ENCODE measurements at places on chromosomes 7 and 10.

GRCh38 chr10:93410697-93411348, 71.3 kb downstream of the MYOF start:
- no peak for DNase-seq

DNA sequence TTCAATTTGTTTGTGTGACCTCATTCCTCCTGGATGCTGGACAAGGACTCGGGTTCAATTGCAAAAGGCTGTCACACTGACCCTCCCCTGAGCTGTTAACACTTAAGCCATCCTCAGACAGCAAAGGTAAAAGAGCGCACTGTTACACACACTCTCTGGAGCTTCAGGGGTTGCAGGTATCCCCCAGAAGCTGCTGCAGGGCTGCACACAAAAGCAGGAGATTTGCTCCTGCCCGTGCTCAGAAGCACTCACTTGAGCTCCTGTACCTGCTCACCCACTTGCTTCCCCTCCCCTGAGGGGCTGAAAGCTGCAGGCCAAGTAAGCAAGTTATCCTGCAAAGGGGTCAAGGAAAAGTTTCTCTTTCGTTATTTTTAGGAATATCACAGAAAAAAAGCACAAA, 886.2 kb upstream of the ZWINT start:
- DNase-seq = no peak

DNA sequence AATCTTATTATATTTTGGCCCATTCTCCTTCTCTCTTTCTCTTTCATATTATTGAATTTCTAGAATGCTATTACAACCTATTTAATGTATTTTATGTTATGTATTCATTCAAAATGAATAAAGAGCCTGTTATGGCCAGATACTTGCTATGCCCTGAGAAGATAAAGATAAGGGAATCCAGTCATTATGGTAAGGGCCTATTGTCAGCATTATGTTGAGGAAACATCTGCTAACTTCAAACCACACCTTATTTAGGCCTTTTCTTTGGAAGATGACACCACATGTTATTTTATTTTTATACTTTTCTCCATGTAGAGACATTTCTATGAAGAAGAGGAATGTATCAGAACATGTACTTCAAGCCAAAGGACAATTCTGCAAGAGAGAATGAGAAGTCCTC, 60.5 kb upstream of the MPP7 start:
- DNase-seq = no peak

GRCh38 chr7:45578467-45578866, 4.3 kb downstream of the ADCY1 start:
- no peak for DNase-seq

DNA sequence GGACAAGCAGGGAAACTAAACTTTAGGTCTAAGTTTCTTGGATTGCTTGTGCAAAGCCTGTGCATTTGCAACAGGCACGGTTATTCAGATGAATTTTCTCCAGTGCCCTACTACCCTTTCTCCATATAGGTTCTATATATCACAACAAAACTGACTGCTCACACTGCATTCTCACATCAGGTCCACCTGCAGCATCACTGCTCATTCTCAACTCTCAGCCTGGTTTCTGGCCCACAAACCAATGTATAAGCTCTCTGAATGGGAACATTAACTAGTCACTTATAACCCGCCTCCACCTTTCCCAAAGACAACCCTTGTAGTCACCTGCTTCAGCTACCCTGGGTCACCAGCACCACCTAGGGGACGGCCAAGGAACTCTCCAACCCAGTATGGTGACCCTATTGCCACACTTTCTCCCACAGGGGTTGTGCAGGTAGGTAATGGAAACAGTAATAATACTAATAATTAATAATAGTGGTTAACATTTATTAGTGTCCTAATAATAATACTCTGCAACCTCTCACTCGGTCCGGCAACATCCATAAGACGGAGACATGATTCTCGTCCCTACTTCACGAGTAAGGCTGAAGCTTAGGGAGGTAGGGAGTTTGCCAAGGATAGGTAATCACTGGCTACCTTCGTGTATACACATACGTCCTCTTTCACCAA, 97.3 kb downstream of the CLEC2L start:
- DNase-seq = peak; percentile 51

- DNase-seq = no peak
Measured at GRCh38 chr7:40572810-40573465, 438.1 kb downstream of the SUGCT start.

DNA sequence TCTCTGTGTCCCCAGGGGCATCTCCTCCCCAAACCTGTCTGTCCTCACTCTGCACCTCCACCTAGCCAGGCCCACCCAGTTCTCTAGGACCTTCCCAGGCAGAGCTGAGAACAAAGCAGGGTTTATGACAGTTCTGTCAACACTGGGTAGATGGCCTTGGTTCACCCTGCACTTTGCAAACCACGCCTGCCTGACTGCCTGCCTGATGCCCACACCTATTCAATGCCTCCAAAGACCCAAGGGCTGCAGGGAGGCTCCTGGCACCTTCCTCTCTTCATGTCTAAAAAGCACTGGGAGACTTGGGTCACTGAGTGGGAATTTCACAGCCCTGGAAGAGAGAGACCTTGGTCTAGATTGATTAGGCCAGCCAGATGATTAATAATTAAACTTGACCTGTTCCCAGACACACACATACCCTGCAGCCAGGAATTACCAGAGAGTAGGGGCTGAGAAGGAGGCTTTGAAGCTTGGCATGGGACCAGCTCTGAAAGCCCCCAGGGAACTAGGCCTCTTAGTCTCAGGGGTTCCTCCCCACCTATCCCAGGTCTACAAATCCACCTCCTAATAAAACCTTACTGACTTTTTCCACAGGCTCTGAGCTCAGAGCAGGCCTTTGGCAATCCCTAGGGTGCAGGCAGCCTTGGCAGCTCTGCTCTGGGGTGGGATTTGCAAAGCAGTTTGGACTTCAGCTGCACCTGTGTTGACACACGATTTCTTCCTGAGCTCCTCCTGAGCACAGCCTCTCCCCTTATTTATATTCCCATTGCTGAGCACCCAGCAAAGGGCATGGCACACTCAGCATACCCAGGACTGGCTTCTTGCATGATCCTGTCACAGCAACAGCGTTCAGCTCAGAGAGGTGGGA, 25.7 kb upstream of the PDCD4 start:
- no peak for DNase-seq

DNA sequence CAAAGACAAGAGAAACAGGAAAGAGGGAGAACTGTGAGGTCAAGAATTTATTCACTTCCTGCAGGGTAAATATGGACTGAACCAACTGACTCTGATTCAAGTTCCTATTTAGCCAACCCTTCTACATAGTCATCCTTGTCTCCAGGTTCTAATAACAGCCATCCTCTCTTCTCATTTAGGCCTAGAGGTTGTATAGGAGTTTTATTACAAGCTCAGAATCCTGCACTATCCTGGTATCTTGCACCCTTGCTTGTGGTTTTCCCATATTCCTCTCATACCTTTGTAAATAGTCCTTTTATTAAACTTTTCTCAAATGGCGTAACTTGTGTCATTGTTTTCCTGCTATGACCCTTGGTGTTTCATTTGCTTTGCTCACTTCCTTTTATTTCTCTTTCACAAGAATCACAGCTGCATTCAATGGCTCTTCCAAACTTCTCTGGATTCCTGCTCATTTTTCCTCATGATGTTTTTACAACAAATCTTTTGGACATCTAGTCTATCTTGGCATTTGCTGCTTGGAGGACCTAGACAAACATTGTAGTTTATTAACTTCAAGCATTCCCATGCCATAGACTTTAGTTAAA, 12.4 kb upstream of the OR2A5 start:
- no peak for DNase-seq

- no peak for DNase-seq
Measured at GRCh38 chr7:125084196-125084595, 154.6 kb upstream of the POT1 start.

- no peak for DNase-seq
Measured at GRCh38 chr10:11448190-11448544, 163.3 kb downstream of the USP6NL start.

DNA sequence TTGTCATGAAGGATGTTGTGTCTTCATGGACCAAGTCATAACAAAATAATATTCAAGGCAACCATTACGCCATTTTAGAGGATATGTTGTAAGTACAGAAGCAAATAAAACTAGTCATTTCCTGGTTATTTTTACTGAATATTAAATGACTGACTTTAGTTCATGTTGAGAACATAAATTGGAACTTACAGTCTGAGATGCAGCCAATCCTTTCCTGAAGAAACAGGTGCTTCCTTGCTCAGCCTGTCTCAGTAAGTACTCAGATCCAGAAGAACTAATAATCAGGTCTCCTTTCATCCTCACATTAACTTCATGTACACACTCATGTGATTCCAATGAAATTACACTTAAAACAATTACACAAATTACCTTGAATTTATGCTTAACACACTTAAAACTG, 12.3 kb downstream of the SEMA3A start:
- no peak for DNase-seq

DNA sequence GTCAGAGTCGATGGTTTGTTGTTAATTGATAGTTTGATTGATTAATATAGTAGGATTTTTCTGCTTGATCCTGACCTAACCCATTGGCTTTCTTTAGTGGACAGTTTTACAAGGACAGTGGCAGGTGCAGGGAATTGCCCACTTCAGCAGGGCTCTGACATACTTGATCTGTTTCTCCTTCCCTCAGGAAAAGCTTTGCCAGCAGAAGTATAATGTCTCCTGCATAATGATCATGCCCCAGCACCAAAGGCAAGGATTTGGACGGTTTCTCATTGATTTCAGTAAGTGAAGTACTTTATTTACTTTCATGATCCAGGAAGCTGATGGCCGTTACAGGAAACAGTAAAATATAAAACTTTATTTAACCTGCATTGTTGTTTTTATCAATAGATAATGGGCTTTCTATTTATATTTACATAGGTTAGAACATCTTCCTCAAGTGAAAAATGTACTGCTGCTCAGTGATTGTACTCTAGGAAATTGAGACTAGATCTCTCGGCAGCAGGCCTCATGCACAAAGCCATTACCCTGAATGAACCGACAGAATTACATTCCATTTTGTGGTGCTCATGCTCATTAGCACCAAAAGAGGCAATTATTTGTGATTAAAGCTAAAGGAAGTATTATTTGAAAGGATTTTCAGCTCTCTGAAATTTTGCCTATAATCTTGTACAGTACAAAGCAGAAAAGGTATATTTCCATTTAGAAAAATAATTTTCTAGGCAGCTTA, 122.5 kb upstream of the SAMD8 start:
- no peak for DNase-seq

DNA sequence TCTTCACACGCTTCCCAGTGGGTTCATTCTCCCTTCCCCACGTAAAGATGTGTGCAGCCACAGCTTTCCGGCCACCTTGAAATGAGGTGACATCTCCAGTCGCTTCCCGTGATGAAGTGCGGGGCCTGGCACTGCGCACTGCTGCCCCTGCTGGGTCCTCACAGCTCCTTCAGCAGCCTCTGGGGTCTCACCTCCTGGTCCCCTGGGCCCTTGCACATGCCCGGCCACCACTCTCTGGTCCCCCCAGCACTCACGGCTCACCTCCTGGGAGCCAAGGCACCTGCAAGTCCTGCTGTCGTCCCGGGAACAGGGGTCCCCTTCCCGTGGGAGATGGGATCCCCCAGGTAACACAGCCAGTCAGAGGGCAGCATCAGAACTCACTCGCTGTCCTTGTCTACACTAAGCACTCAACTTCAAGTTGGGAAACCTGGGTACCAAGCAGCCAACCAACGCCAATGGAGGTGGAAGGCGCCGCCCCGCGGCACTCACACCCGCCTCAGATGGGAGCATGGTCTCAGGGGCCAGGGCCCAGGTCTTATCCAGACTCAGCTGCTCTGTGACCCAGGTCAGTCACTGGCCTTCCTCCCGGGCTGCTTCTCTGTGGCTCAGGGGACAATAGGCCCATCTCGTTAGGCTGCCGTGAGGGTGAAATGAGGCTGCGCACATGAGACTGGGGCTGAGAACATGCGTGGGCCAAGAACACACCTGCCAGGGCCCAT, 176.2 kb downstream of the PTPRN2 start:
- no peak for DNase-seq

- no peak for DNase-seq
Measured at GRCh38 chr7:9718071-9718661, 1255.5 kb upstream of the PHF14 start.

GRCh38 chr7:37392673-37393017, 56.0 kb downstream of the ELMO1 start:
- no peak for DNase-seq

- no peak for DNase-seq
Measured at GRCh38 chr7:22356010-22356691, 803 bp downstream of the RAPGEF5 start.

DNA sequence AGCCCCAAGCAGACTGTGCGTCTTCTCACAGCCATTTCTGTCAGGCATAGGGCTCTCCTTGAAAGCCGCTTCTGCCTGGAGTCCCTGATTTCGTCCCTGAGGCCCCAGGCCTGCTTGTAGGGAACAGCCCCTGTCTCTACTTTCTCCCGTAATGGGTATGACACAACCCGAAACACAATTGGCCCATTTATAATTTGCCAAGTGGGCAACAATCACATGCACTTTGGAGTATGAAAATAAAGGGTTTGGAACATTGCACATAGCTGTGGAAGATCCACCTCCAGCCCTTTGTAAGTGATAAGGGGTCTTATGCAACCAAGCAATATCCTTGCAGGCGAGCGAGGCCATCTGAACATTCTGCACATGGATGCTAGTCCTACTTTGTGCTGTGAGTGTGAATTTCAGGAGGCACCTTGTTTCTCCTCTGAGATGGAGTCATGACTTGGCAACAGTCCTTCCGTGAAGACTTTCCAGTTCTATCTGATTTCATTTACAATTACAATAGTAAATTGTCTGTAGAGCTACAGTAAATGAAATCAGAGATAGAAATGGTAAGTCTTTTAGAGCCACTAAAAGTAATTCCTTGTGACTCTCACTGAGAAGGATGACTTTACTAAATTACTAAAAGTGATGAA, 141.5 kb downstream of the CUBN start:
- no peak for DNase-seq

DNA sequence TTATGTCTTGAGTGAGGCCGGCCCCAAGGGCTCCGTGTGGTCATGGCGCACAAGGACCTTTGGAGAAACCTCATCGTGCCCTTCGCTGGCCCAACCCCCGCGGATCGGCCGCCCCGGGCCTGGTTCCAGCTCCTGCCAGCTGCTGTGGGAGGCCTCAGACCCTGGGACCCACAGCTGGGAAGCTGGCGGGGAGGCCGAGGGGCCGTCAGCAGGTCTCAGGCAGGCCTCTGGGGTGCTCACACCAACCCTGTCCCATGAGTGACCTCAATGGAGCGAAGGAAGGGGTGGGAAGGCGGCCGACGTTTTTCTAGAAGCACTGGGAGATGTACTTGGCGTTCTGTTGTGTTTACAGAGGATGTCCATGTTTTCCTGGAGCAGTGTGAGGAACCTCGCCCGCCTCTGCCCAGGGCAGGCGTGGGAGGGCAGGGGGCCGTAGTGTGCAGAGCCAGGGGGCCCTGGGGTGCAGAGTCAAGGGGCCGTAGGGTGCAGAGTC, 18.6 kb upstream of the ADGRA1 start:
- no peak for DNase-seq

- DNase-seq = no peak
Measured at GRCh38 chr7:18315241-18315640, 180.3 kb upstream of the HDAC9 start.

DNA sequence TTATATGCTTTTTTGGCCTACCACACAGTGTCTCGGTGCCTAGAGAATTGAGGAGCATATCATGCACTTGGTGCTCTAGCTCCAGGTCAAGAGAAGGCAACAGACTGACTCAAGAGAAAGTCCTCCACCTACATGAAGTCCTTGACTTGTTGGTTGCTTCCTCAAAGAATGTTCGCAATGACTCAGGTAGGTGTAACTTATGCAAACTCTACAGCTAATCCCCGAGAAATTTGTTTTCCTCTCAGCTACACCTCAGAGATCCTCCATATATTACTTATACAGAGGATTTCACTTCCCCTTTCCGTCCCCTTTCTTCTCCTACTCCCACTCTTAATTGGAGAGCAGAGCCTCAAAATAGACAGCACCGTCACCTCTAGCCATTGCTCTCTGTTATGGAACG, 1013.1 kb downstream of the KCNMA1 start:
- no peak for DNase-seq
